ENCODE measurements at places on chromosomes 16 and 17.
A peak's percentile ranks its signal among the peaks of the same experiment; 100 is the strongest.

- DNase-seq = no peak
These were observed 4.7 kb downstream of the VASN start for GRCh38 chr16:4376126-4376892.

DNA sequence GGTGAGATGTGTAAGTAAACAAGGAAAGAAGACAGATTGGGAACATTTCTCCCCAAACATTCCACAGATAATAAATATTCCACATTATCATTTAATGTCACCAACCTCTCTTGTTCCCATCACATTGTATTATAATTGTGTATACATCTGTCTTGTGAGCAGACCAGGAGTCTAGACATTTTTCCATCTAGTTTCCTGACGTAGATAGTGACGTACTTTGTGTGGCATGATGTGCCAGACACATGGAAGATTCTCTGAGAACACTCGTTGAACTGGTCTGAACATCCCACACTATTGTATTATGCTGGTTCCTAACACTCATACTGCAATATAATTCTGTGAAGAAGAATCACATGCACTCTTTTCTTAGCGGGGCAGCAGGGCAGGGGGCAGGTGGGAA is 34.0 kb downstream of the WSB1 start:
- DNase-seq = no peak

DNA sequence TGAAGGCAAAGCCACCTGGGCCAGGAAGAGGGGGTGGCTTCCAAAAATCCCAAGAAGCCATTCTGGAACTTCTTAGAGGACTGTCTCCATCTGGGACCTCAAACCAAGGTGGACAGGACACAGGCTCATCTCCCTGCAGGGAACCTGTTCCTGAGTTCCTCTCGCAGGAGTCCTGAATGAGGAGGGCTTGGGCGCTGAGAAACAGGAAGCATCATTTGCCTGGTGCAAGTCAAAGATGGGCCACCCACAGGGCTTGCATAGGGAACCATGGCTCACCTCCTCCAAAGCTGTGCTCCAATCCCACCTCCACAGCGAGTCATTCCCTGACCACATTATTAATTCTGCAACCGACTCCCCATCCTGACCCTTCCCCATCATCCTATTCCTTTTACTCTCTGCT is 55.0 kb upstream of the RPL38 start:
- no peak for DNase-seq

DNA sequence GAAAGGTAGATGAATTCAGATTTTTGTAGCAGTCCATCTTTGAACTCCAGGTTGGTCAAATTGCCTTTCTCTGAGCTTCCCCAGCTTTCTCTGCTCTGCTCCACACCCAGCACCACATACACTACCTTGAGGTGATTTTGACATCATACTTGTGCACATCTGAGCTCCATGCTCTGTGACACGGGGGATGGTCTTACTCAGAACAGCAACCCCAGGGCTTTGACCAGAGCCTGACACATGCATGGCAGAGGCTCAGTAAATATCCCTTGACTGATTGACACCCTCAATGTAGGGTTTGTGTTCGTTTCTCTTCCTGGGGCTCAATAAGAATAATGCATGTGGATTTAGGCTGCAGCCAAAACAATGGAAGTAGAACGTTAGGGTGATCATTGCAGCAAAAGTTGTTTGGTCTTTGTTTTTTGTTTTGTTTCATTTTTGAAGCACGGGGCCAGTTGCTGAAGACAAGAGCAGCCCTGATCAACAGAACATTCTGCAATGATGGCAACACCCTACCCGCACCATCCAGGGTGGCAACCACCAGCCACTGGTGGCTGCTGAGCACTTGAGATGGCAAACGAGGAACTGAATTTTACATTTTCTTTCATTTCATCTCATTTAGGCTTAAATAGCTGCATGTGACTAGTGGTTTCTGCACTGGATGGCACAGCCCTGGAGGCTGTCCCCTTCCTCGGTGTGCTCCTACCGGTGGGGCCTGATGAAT is 224.8 kb upstream of the TNRC6C start:
- DNase-seq = no peak

DNA sequence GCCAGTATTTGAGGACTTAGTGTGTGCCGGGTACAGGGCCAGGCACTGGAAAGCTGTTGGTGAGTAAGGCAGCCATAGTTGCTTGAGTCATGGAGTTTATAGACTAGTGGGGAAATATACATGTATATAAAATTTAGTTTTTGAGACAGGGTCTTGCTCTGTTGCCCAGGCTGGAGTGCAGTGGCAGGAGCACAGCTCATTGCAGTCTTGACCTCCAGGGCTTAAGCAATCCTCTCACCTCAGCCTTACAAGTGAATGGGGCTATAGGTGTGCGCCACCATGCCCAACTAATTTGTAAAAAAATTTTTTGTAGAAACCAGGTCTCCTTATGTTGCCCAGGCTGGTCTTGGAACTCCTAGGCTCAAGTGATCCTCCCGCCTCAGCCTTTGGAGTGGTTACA is 2.4 kb downstream of the PDP2 start:
- no peak for DNase-seq

DNA sequence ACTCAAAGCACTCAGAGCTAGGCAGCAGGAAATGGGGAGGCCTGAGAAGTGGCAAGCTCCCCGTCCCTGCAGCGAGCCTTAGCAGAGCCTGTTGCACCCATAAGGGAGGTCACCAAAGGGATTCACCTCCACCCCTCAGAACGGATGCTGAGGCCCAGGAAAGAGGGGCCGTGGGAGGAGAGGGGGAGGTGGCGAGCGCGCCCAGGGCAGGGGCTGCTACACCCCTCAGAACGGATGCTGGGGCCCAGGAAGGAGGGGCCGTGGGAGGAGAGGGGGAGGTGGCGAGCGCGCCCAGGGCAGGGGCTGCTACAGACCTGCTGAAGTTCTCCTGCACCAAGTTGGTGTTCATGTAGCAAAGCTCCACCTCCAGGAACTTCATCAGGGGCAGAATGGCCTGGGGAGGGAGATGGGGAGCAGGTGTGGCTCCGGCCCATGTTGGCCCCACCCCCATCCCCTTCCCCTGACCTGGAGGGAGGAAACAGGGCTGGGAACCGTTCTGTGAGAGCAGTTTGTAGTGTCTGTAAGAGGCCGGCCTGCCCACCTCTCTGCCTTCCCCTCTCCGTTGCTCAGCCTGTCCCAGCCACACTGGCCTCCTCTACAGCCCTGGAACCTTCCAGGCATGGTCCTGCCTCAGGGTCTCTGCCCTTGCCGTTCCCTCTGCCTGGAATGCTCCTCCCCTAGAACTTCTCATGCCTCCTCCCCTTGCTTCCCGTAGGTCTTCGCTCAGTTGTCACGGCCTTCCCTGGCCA is 11.4 kb downstream of the UNC13D start:
- no peak for DNase-seq

DNA sequence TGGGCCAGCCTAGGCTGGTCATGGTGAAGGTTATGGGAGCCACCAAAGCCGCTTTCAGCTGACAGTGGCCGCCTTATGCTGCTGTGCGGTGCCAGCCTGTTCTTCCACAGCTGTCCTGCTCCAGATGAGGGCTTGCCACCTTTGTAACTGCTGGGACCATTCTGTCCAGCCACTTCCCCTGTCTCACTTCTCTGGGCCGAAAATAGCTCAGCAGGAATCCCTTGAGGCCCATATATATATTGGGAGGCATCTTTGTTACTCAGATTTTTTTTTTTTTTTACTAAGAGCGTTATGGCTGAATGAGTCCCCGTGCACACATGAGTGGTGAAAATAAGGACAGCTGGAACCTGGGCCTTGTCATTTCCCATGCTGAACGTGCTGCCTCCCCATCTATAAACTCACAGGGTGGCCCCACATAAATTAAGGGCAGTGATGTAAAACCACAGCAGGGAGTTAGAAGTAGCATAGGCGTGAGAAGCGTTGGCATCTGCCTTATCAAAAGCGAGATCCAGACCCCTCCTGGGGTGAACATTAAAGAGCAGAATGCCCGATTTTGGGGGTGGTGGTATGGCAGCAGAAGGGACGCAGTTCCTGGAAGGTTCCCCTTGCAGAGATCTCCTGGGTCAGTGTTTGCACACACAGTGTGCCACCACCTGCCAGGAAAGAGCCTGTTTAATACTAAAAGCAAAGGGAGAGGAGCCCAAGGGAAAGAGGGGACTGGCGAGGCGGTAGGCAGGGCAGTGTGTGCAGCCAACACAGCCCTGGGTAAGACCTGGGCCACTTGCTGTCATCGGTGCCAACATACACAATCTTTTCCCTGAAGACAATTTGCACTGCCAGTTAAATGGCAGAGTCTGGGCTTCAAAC is 57.8 kb downstream of the USP43 start:
- no peak for DNase-seq

DNA sequence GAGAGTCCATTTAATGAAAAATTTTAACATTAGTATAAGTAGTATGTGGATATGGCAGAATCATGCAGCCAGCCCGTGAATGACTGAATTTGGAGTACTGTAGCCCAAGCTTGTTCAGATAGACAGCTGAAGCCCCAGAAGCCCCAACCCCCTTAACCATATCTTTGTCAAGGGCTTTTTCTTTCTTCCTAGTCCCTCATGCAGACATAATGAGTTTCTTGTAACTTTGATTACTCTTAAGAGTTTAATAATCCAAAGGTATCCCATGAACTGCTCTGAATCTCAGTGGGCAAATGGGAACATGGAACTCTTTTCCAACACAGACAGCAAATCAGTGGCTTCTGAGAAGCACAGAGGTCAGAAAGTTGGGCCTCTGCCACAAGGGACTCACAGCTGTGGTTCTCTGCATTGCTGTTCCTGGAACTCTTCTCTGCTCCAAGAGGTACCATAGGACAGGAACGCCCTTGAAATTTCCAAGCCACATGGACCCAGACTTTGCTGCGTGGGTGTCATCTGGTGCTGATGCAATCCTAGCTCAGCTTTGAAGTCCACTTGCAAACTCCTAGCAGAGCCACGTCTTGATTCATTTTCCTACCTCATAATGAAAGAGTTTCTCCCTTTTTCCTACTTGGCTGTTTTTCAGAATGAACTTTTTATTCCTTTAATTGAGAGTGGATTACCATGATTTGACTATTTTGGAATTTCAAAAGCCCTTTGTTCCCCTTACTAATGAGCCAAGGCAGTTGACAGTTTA is 18.1 kb downstream of the LYRM1 start:
- peak; percentile 38 for DNase-seq

Data from suppressor macrophage treated with lipopolysaccharide for 1 hour (primary cell).